Fibroblast of skin of right biceps (primary cell): ENCODE measurements at places on chromosomes 1 and 21.
A peak's percentile ranks its signal among the peaks of the same experiment; 100 is the strongest.

GRCh38 chr1:36162680-36163239 lies 6.8 kb downstream of the MAP7D1 start:
- DNase-seq: no peak

- peak; percentile 97 for DNase-seq
Measured at GRCh38 chr1:202579806-202580205, 130.4 kb downstream of the SYT2 start.

DNA sequence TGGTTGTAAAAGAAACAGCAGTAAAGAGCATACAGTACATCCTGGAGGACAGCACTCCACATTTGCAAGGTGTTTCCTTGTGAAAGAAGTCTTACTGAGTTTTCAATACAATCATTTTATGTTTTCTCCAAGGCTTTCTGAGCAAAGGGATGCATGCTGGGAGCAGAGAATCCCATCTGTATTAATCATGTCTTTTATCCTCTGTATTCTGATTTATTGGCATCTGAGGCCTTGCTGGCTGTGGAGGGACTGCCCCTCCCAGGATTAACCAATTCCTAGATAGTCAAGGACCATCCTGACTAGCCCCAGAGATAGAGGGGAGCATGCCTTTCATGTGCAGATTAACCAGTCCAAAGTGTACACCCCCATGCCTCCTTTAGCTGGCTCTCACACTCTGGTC lies 476.3 kb downstream of the SIPA1L2 start:
- no peak for DNase-seq

DNA sequence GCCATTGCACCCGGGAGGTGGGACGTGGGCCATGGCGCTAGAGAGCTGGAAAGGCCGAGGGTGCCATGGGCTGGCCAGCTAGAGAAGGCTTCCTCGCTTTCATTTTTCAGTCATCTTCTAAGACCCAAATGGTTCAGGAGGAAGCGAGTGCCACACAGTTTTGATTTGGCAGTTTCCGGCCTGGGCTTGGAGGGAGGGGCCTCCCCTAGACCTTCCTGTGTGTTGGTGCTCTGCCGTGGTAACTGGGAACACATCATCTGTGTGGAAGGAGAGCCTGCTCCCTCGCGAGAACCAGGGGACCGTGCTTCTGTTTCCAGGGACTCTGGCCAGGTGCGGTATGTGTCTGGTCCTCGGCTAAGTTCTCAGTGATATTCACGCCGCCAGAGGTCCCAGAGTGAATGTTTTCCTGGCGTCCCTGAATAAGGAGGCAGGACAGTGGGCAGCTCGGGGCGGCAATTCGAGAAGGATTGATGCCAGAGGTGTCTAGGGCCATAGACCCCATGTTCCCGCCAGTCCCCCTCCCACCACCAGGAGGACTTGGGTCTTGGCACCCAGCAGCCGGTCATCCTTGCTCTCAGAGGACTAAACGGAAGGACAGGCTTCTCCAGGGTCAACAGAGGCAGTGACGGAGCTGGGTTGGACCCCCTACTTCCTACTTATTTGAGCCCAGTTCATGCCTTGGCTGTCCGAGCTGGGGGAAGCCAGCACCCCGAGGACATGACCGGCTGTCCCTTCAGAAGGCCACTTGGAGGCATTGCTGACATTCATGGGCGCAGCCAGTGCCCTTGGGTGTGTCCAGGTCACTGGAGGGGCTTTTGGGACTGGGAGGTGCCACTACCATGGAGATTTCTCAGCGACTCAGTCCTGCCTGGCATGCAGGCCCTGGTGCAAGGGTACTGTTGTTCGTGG lies 2.7 kb upstream of the NPHP4 start:
- DNase-seq: no peak

GRCh38 chr21:42590431-42591131 lies 62.8 kb upstream of the PDE9A start:
- no peak for DNase-seq

DNA sequence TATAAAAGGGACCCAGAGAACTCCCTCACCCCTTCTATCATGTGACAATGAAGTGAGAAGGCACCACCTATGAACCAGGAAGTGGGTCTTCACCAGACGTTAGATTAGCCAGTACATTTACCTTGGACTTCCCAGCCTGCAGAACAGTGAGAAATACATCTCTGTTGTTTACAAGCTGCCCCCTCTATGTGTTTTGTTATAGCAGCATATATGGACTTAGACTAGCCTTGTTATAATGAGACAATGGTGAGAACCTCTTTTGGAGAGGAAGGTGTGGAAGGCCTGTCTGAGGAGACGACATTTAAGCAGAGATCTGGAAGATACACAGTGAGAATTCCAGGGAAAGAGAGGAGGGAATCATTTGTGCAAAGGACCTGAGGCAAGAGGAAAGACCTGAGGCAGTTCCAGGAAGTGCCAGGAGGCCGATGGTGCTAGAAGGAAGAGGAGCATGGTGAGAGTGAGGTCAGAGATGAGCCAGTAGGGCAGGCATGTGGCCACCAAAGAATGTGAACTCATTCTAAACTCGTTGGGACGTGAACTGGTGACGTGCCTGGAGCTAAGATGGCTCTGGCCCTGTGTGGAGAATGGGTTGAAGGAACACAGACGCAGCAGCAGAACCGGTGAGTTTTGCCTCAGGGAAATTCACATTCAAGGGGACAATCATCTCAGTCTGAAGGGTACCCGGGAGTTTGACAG lies 98.9 kb upstream of the IRF2BP2 start:
- no peak for DNase-seq

DNA sequence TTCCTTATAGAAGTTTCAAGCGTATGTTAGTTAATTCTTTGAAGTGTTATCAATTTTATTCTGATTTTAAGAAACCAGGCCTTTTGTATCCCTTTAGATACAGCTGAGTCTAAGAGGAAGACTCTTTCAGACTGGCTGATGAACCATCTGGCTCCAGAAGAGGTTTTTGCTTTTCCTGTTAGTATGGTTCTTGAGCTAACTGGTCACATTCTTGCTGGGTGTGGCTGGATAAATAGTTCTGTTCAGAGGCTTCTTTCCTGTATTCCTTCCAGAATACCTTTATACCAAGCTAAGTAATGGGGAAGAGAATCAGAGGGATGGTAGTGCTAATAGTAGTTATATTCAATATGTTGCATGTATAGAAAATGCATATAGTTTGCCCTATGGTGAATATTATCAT lies 12.4 kb downstream of the HS2ST1 start:
- no peak for DNase-seq

DNA sequence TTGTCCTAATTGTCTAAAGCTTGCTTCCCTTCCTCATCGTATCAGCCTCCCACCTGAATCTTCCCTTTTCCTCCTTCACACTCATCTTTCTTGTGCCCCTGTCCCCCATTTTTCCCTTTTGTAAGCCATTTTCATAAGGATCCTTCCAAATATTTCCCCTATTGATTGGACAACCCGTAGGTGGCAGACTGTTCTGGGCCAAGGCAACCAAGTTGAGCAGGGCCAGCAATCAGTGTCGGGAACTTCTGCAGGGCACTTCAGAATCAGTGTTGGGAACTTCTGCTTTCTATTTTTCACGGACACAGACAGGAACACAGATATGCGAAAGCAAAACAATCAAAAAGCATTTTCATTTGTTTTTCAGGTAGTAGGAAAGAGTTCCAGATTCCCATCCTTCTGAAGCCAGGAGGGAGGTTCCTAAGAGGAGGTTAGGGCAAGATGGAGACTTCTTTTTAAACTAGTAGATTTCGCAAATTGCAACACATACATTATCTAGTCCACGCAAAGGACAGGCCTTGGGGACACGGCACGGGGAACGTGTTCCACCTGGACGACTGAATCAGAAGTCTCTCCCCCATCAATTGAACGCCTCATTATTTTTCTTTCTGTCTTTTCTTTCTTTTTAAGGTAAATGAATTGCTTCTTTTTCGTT lies 691 bp upstream of the MPZL1 start:
- peak; percentile 71 for DNase-seq

- no peak for DNase-seq
Measured at GRCh38 chr1:228899421-228899956, 164.2 kb downstream of the RHOU start.

DNA sequence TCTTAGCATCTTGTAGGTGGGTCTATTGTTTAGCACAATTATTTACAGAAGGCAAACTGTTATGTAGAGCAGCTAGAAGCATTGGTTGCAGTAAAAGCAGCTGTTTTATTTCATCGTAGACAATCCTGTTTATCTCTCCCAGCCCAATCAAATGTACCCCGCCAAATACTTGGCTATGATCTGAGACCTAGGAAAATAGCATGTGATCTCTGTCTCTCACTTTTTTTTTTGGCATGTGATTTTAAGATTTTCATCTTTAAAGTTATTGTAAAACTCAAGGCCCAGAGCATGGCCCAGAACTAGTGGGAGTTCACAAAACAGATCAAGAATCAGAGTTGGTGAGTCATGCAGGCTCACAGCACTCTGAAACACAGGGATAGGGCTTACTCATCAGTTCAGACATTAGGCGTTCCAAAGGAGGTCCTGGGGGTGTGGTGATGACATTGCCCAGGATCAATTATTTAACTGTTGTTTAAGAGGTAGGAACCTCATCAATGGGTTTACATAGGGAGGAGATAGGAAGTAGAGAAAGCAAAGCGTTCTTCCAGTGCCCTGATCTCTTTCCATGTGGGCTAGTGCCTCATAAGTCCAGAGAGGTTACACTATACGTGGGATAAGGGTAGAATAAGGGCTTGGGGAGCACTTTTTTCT lies 40.2 kb downstream of the TBX19 start:
- DNase-seq: peak; percentile 88

GRCh38 chr1:178057141-178057765 lies 36.7 kb upstream of the RASAL2 start:
- DNase-seq: no peak

DNA sequence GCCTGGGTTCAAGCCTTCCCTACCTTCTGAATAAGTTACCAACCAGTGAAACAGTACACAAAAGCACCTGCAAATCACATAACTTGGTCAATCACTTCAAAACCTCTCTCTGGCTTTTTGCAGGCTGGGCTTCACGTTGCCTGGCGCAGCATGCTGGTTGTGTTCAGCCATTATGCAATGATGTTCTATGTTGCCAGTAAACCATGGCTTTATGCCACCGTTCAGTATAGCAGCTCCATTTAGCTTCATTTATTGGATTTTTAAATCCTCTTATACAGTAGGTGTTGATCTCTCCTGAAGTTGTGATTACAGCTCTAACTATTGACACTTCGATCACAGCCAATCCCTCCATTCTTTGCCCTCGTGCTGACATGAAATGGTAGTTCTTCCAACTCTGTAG lies 233.6 kb upstream of the PTBP2 start:
- no peak for DNase-seq

GRCh38 chr1:57748719-57749118 lies 324.9 kb upstream of the DAB1 start:
- no peak for DNase-seq
